ENCODE measurements at places on chromosomes 3 and 15. TPM values are rescaled to one million over a fixed set of nuclear protein-coding genes. Genes with fewer than 3 reads are reported as not detected.

GRCh38 chr3:134079111-134079547, 49.4 kb upstream of the SLCO2A1 start:
- no peaks in the 10 kb centered on the region for H3K36me3 ChIP-seq
- H3K4me3 ChIP-seq: no peak overlapping the region
- peaks cover 61% of the 10 kb centered on the region for H3K27me3 ChIP-seq

DNA sequence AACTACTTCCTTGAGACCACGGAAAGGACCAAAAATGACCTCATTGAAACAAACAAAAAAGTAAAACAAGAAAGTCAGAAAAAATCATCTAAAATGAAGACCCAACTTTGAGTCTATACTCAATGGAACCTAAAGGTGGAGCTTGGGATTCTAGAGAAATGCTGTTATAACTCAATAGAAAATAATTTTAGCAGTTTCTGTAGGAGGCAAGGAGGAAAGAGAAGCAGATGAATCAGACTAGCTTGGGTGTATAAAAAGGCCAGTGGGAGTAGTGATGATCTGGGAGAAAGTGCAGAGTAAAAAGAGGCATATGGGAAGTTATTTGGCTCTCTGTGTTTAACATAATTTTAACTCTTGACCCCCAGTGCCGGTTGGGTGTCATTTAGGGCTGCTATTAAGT, 94.4 kb downstream of the TMCO5A start:
- no peak for DNase-seq
- no peaks in the 10 kb centered on the region for H3K27me3 ChIP-seq
- H3K4me1 ChIP-seq: no peaks in the 10 kb centered on the region
- H3K36me3 ChIP-seq: no peaks in the 10 kb centered on the region
- no peak overlapping the region for H3K27ac ChIP-seq
- H3K4me3 ChIP-seq: no peak overlapping the region

GRCh38 chr3:185931777-185932612, 5.8 kb downstream of the TRA2B start:
- peak overlapping the region; percentile 95 for H3K4me3 ChIP-seq
- H3K36me3 ChIP-seq: peaks cover 87% of the 10 kb centered on the region
- H3K27ac ChIP-seq: peak overlapping the region; percentile 49
- no peaks in the 10 kb centered on the region for H3K27me3 ChIP-seq
- H3K4me1 ChIP-seq: peaks cover 73% of the 10 kb centered on the region
- DNase-seq: no peak

The TFRC gene
- 457 TPM for total RNA-seq

DNA sequence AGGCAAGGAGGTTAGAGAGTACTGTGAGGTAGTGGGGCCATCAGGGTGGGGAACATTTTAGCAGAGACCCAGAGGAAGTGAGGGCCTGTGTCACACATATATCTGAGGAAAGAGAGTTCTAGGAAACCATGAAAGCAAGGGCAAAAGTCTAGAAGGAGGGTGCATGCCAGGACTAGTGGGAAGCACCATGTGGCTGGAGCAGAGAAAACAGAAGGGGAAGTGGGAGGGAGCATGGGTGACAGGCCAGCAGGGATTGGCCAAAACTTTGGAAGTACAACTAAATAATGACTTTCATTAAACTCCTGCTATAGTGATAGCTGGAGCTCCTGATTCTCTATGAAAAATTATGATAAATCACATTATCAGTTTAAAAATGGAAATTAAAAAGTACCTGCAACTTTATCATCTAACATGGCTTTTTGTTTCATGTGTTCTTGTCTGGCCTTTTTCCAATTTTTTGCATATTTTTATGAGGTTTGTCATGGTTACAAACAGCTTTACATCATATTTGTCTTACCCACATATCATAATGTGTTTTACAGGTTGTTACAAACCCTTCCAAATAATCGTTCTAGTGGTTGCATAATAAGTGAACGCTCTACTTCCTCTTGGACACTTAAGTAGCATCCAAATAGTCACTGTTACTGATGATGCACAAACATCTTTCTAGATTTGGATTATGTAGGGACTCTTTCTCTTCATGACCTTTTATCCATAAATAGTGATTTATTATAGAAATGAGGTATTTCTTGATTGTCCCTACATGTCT, 168.3 kb downstream of the NEK10 start:
- peaks cover 33% of the 10 kb centered on the region for H3K4me1 ChIP-seq
- H3K27ac ChIP-seq: no peak overlapping the region
- H3K36me3 ChIP-seq: no peaks in the 10 kb centered on the region
- H3K4me3 ChIP-seq: no peak overlapping the region

DNA sequence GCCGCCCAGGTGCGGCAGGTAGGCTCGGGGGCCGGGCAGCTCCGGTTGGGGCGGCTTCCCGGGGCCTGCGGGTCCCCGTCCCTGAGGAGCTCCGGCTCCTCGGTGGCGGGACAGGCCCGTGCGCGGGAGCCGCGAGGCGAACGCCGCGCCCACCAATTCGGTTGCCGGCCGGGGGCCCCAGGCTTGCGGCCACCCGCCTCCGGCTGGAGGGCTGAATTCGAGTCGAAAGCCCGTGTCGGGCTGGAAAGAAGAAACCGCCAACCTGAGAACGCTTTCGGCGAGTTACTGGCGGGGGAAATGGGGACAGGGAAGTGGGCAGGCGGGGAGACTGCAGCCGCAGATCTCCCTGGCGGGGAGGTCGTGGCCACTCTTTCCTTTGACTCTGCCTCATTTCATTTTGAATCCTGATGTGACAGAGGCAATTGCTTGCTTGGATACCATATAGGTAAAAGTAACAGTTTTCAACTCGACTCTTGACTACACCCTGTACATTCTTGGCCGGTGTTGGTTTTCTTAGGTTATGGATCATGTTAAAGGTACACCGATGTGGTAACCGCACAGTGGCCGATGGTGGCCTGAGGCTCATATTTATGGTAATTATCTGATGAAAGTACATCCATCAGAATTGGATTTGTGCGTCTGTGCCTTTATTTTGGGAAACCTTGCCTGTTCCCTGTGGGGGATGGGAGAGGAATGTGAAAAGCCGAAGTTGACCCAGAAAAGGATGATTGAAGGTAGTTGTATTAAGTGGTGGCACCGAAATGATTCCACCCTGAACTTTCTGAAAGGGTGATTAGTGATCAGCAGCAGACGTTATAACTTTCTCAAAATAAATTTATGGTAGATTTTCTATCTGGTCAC, 1.7 kb downstream of the B3GNT5 start:
- DNase-seq: peak; percentile 45
- no peaks in the 10 kb centered on the region for H3K27me3 ChIP-seq
- H3K27ac ChIP-seq: peak overlapping the region; percentile 69
- H3K4me1 ChIP-seq: peaks cover 45% of the 10 kb centered on the region

- no peak for DNase-seq
- no peaks in the 10 kb centered on the region for H3K27me3 ChIP-seq
- no peaks in the 10 kb centered on the region for H3K4me1 ChIP-seq
- H3K36me3 ChIP-seq: no peaks in the 10 kb centered on the region
These were observed 21.4 kb downstream of the BMF start for GRCh38 chr15:40087068-40087810.

- no peak for DNase-seq
- H3K4me1 ChIP-seq: no peaks in the 10 kb centered on the region
- H3K36me3 ChIP-seq: no peaks in the 10 kb centered on the region
- no peaks in the 10 kb centered on the region for H3K27me3 ChIP-seq
- H3K27ac ChIP-seq: no peak overlapping the region
These were observed 40.4 kb downstream of the NME9 start for GRCh38 chr3:138289260-138289659.

DNA sequence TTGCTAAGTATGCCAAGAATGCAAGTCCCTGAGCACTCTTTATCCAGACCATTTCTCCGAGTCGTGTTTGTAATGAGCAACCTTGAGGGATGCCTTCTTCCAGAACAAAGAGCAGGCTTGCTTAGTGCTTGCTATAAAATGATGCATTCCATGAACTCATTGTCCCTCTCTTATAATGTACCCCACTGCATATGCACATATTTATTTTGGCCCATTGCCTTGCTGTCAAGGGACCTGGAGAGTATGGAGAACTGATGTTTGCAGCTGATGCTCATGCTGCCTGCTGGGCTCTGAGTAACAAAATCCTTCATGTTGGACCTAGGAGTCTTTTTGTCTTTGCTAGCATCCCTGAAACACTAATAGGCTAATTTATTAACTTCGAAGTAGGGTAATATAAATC, 97.8 kb upstream of the AADACL2 start:
- H3K4me3 ChIP-seq: no peak overlapping the region
- H3K27me3 ChIP-seq: no peaks in the 10 kb centered on the region
- no peak for DNase-seq
- H3K27ac ChIP-seq: no peak overlapping the region
- H3K4me1 ChIP-seq: peaks cover 16% of the 10 kb centered on the region

DNA sequence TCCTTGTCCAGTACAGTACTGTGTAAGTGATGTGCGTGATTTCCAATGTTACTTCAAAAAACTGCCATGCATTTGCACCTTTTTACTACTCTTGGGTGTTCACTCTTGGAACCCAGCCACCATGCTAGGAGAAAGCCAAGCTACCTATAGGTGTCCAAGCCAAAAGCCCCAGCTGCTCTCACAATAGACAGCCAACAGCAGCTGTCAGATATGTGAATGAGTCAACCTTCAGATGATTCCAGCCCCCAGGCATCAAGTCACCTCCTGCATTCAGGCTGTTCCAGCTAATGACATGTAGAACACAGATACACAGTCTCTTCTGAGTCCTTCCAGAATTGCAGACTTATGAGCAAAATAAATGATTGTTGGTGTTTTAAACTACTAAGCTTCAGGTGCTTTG, 417.7 kb upstream of the TGFBR2 start:
- peaks cover 20% of the 10 kb centered on the region for H3K4me1 ChIP-seq
- H3K36me3 ChIP-seq: no peaks in the 10 kb centered on the region
- peak; percentile 5 for DNase-seq
- H3K27ac ChIP-seq: no peak overlapping the region
- H3K27me3 ChIP-seq: no peaks in the 10 kb centered on the region

- no peak overlapping the region for H3K27ac ChIP-seq
- no peak overlapping the region for H3K4me3 ChIP-seq
- no peaks in the 10 kb centered on the region for H3K36me3 ChIP-seq
- no peaks in the 10 kb centered on the region for H3K4me1 ChIP-seq
- no peak for DNase-seq
These were observed 852.8 kb downstream of the AGBL1 start for GRCh38 chr15:86932456-86932855.

The DNAH12 gene
- 0.92 TPM for total RNA-seq

DNA sequence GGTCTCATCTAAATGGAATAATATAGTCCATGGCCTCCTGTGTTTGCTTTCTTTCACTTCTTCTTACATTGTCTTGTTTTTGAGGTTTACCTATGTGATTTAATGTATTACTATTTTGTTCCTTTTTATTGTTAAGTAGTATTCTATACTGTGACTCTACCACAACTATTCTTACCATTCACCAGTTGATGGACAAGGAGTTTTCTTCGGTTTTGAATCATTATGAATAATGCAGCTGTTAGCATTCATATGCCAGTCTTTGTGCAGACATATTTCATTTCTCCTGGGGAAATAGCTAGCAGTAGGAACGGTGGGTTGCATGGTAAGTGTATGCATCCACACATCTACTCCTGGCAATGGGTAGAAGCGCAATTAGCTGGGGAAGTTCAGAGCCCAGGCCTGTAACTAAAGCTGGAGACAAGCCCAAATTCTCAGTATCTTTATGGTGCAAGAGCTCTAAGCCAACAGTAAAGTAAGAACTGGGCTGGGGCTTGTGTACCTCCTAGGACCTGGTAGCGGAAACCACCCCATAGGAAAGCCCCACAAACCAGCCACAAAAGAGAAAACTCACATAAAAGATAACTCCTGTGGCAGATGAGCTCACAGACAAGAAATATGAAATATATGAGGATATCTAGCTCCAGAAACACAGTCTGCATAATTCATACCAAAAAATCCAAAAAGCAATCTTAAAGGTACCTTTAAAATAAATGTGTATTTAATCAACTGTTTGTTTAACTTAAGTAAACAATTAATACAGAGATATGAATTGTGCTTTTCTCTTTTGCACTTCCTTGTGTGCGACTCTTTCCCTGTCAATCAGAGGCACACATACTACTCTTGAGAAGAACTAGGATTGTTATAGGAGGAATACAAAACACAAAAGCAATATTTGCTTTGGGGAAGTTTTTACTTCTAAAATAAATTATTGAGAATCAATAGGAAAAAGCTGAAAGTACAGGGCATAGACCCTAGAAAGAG, 2.7 kb upstream of the CSTA start:
- no peaks in the 10 kb centered on the region for H3K36me3 ChIP-seq
- no peak overlapping the region for H3K27ac ChIP-seq
- DNase-seq: no peak

DNA sequence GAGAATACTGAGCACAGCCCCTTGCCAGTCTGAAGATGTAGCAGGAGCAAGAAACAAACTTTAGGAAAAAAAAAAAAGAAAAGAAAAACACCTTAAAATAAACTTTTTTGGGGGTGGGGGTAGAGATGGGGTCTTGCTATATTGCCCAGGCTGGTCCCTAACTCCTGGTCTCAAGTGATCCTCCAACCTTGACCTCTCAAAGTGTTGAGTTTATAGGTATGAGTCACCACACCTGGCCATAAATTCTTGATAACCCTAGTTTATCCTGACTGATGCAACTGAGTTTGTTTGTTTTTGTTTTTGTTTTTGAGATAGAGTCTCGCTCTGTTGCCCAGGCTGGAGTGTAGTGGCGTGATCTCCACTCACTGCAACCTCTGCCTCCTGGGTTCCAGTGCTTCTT, 28.4 kb downstream of the GXYLT2 start:
- no peak overlapping the region for H3K4me3 ChIP-seq
- no peak for DNase-seq
- no peak overlapping the region for H3K27ac ChIP-seq
- H3K36me3 ChIP-seq: no peaks in the 10 kb centered on the region

GRCh38 chr3:8847317-8847716, 77.9 kb upstream of the OXTR start:
- H3K27me3 ChIP-seq: no peaks in the 10 kb centered on the region
- H3K36me3 ChIP-seq: no peaks in the 10 kb centered on the region
- H3K4me1 ChIP-seq: no peaks in the 10 kb centered on the region
- H3K4me3 ChIP-seq: no peak overlapping the region
- no peak overlapping the region for H3K27ac ChIP-seq

DNA sequence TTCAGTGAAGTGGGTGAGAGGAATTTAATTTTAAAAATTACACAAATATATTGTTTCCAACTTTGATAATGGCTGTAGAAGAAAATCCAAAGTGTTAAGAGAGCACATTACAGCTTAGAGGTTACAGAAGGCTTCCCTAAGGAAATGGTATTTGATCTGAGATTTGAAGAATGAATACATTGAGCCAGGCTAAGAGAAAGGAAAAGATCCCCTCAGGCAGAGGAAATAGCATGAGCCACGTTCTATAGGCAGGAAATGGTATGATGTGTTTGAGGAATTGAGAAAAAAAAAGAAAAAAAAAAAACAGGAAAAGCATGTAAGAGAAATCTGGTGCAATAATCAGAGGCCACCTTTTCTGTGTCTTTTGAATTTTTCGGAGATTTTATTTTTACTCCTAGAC, 48.6 kb downstream of the UNC13C start:
- H3K27me3 ChIP-seq: no peaks in the 10 kb centered on the region
- no peaks in the 10 kb centered on the region for H3K36me3 ChIP-seq
- H3K4me3 ChIP-seq: no peak overlapping the region
- no peak overlapping the region for H3K27ac ChIP-seq

DNA sequence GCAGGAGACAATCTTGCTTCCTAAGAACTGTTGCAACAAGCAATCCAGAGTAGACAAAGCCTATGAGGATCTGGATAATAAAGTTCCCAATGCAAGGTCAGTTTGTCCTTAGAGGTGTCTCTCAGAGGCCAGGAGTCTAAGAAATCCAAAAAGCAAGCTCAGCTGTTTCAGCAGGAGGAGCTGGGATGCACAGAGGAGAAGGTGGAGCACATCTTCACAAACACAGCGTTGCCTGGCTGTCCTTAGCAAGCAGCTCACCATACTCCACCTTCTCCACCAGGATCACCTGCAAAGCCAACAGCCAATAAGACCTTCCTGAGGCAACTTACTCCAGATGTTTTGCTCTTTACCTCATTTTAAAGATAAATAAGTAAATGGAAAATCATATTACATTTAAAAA, 365 bp downstream of the ZBED2 start:
- H3K27me3 ChIP-seq: no peaks in the 10 kb centered on the region
- DNase-seq: no peak
- peaks cover 6% of the 10 kb centered on the region for H3K36me3 ChIP-seq
- peaks cover 52% of the 10 kb centered on the region for H3K4me1 ChIP-seq
- no peak overlapping the region for H3K4me3 ChIP-seq
